CD4-positive, alpha-beta T cell treated with Interleukin-2 at 100 ng/mL for 4 hours (primary cell): ENCODE measurements at places on chromosomes 11 and 22.

DNA sequence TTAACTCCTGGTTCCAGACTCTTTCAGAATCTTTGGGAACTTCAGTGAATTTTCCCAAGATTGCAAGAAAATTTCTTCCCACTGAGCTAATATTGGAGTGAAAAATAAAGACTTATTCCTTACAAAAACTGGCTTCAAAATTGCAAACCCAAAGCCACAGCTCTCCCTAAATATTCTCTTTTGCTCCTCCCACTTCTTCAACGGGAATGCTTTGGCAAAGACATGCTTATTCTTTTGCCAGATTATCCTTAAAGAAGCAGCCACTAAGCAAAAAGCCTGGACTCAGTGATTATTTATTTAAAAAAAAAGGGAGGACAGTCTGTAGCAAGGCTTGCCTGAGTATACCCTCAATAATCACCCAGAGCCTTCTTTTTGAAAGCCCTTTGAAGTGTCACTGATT is 902.4 kb upstream of the CCDC90B start:
- DNase-seq = no peak

GRCh38 chr22:37647317-37647716 is 7.8 kb downstream of the SH3BP1 start:
- DNase-seq = no peak

DNA sequence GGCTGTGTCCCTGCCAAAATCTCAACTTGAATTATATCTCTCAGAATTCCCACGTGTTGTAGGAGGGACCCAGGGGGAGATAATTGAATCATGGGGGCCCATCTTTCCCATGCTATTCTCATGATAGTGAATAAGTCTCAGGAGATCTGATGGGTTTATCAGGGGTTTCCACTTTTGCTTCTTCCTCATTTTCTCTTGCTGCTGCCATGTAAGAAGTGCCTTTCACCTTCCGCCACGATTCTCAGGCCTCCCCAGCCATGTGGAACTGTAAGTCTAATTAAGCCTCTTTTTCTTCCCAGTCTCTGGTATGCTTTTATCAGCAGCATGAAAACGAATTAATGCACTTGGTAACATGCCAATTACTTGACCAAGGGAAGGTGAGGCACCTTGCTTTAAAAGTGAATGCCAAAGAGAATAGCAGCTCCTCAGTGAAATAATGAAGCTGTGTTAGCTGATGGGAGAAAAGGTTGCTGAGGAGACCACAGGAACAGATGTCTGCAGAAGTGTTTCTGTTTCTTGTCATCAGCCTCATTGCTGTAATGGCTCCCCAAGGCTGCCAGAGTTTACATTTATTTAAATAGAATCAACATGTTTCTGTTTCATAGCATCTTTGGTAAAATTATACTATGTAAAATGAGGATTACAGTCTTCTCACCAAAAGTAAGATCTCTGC is 89.0 kb upstream of the CD44 start:
- DNase-seq = no peak

- DNase-seq = no peak
These were observed 3.1 kb upstream of the SH3BP1 start for GRCh38 chr22:37636186-37636948.

DNA sequence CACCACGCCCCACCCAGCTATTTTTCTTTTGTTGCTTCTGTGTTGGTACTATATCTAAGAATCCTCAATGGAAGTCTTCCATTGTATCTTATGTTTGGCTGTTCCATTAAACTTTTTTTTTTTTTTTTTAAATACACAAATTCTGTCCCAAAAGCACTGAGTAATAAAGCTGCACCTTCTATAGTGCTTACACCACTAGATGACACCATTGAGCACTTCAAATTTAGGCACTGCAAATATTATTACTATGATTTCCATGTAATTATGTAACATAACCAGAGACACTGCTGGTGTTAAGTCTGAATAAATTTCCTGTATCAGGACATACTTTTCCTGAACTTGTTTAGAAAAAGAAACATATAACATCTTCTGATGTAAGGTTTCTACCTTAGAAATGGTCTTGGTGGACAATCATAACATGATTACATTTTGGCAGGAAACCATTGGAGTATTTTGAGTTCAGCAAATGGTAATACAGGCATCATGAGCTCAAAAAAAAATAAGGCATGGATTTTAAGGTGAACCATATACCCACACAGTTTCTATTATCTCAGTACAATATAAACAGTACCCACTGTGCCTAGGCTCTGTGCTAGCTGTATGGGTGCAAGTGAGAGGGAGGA is 110.5 kb downstream of the ATG16L2 start:
- peak; percentile 38 for DNase-seq

GRCh38 chr11:78429660-78430059 is 12.0 kb upstream of the GAB2 start:
- DNase-seq = no peak

DNA sequence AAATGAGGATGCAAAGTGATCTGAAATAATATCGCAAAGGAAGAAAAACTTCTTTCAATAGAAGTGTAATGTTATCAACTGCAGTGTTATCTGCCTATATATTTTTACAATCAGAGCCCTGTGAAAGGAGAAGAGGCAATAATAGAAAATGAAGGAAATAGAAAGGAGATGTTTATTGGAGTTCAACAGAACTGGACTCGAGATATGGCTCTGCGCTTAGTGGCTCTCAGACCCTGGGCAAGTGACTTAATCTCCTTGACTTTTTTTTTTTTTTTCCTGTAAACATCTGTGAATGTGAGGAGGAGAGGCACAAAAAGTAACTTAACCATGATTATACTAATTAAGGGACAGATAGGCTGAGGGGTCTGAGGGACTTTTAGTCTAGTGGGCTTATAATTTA is 18.9 kb downstream of the CNTF start:
- no peak for DNase-seq

DNA sequence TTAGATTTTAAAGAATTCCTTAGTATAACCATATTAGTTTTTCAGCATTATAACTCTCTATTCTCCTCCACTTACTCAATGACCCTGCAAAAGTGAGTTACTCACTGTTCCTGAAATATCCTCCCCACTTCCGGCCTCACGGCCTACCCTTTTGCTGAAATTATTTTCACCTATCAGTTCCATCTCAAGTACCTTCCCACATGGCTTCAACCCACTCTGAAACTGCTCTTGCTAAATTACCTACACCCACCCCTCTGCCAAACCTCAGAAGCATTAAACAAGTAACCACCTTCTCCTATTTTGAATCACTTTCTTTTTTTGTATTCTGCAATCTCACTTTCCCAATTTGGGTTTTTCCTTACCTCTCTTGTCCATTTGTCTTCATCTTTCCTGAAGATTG is 37.7 kb downstream of the OR5P2 start:
- no peak for DNase-seq

- no peak for DNase-seq
These were observed 49.2 kb downstream of the SHISAL1 start for GRCh38 chr22:44263547-44263946.

- DNase-seq = peak; percentile 93
These were observed at the start of gene MTMR3 for GRCh38 chr22:29883045-29883774. TSS of gene MTMR3 (plus strand) at chr22:29883174. CDS start at chr22:29971060, 87,886 bp downstream.

GRCh38 chr11:131889760-131890581 is 519.6 kb downstream of the NTM start:
- no peak for DNase-seq

GRCh38 chr11:83336993-83337392 is 50.8 kb upstream of the CCDC90B start:
- no peak for DNase-seq

- no peak for DNase-seq
These were observed 20.3 kb downstream of the DKK3 start for GRCh38 chr11:11988099-11988651.

GRCh38 chr22:47352920-47353700 is 590.7 kb downstream of the TBC1D22A start:
- no peak for DNase-seq

DNA sequence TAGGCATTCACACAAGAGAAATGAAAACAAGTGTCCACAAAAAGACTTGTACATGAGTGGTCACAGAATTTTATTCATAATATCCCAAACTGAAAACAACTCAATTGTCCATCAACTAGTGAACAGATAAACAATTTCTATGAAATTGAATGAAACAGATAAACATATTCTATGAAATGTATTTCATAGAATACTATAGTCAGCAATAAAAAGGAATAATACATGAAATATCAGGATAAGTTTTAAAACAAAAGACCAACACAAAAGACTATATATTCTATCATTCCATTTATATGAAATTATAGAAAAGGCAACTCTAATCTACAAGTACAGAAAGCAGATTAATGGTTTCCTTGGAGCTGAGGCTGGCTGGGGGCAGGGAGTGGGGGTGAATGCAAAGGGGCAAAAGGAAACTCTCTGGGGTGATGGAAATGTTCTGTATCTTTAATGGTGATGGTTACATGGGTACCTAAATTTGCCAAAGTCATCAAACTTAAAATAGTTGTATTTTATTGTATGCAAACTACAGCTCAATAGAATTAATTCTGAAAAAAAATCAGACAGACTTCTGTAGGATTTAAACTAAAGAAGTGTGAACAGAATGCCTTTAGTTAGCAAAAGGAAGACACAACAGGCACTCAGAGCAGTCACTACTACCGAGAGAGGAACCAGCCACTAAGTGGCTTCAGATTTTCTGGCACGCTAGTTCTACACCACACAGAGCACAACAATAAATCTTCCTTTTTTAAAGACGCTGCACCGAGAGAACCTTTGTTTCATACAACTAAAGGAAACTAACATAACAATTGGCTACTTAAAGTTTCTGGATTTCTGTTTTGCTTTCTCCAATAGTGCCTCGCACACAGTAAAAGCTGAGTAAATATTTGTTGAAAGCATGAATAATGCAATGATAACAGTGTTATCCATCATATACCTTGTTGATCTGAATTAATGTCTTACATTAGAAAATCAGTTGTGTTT is 15.4 kb downstream of the CCDC34 start:
- DNase-seq = no peak

- no peak for DNase-seq
These were observed 3.4 kb downstream of the PTPRJ start for GRCh38 chr11:47983464-47984397.

GRCh38 chr11:120467627-120468026 is 43.9 kb upstream of the GRIK4 start:
- DNase-seq = no peak

- DNase-seq = no peak
These were observed 78.9 kb downstream of the DBX1 start for GRCh38 chr11:20081336-20081735.

DNA sequence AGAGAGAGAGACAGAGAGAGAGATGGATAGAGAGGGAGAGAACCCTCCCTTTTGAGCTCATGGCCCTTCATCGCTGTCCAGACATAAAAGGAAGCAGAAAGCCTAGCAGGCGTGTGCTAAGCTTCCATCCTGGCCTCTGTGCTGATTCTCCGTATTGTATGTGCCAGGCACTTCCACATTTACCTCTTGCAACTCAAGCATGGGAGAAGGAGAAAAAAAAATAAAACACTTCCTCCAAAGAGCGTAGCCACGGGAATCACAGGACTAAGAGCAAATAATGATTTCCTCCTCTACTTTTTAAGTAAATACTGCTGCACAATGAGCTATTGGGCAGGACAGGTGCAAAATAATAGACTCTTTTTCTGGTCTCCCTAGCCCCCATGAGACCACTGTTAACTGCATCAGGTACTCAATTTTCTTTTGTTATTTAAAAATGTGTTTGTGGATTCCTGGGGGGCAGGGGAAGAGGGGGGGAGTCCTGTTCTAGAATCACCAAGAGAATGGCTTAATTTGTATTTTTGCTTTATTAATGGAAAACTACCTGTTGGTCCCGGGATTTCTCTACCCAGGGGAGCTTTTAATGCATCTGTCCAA is 154.3 kb downstream of the NXPE2 start:
- DNase-seq = no peak

- DNase-seq = no peak
These were observed 88.8 kb downstream of the MRTFA start for GRCh38 chr22:40547729-40548143.

DNA sequence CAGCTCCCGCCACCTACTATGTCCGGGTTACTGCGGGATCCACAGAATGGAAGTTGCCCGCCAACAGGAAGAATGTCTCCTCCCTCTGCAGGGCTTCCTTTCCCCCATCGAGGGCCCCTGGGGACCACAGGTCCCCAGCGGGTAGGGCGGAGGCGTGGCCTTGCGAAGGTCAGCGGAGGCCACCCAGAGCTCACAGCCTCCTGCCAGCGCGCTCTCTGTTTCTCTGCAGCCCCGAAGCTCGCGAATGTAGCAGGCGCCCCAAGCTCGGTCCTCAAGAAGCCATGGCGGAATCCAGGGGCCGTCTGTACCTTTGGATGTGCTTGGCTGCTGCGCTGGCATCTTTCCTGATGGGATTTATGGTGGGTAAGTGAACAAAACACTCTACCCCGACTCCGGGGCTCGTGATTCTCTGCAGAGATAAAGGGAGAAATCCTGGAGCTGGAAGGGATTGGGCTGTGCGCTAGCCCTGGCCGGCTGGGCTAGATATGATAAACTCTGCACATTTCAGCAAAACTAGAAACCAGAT is at the start of gene NAALAD2:
Gene NAALAD2 (plus strand): TSS at position 186 of the 526 bp plus-strand sequence. CDS start 96 bp downstream, at position 282.
- no peak for DNase-seq

- no peak for DNase-seq
These were observed 310.7 kb upstream of the MTNR1B start for GRCh38 chr11:92658733-92659132.

DNA sequence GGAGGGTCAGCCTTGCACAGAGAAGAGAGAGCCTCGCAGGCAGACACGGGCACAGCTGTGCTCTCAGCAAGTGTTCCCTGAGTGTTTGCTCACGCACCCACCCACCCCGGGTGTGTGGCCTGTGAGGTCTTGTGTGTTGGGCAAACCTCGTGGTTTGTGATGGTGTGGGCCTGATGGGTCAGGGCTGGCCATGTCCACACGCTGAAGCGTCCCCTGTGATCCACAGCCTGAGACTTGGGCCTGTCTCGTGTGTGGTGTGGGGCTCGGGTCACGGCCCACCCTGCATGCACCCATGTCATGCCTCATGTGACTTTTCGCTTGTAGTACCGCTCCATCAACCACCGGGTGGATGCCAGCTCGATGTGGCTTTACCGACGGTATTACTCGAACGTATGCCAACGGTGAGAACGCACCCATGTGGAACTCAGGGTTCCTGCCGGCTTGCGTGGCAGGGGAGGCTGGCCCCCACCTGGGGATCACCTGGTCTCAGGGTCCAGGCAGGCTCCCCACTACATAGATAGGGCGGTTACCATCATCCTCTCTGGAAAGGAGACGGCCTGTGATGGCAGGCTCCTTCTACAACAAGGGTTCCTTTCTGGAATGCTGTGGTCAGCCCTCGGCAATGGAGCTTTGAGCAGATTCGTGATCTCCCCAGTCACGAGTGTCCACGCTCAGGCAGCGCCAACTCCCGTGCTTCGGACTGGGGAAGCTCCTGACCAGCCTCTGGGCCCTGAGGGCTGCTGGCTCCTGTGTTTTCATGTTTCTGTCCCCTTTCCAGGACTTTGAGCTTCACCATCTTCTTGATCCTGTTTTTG is 5.9 kb downstream of the TPCN2 start:
- DNase-seq = no peak

- no peak for DNase-seq
These were observed 93.8 kb upstream of the BLID start for GRCh38 chr11:122209619-122210366.

GRCh38 chr22:49090061-49090852 is 737.4 kb downstream of the BRD1 start:
- DNase-seq = no peak

GRCh38 chr11:122746050-122746478 is 90.5 kb downstream of the UBASH3B start:
- DNase-seq = peak; percentile 76
